ENCODE measurements at places on chromosomes 7 and 10.

- DNase-seq = no peak
Measured at GRCh38 chr10:104038958-104039752, 46.5 kb downstream of the COL17A1 start.

DNA sequence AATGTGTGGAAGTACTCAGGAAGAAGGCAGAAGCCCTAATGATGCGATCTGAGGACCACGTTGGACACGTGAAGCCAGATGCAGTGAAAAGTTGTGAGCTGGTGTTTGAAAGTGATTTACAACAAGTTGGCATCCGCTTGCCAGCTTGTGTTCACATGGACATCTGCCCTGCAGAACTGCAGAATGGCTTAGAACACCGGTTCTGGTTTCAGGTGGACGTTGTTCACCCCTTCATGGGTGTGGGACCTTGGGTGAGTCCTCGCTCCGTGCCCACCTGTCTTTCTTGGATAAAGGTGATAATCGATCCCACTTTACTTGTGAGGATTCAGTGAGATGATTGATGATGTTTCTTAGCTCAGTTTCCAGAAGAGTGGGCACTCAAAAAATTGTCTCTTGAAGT, 53.8 kb downstream of the CAMK1D start:
- no peak for DNase-seq

DNA sequence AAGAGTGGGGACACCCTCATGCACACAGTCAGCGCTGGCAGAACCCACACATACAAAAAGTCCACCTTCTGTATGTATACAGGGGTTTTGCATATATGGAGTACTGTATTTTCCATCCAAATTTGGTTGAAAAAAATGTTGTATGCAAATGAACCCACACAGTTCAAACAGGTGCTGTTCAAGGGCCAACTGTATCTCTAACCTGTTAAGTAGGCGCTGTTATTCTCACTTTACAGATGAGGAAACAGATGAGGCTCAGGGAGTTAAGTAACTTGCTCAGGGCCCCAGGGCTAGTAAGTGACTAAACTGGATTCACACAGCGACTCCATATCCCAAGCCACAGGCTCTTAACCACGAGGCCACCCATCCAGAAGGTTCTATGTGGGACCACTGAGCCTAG, 69.9 kb downstream of the C10orf105 start:
- no peak for DNase-seq

DNA sequence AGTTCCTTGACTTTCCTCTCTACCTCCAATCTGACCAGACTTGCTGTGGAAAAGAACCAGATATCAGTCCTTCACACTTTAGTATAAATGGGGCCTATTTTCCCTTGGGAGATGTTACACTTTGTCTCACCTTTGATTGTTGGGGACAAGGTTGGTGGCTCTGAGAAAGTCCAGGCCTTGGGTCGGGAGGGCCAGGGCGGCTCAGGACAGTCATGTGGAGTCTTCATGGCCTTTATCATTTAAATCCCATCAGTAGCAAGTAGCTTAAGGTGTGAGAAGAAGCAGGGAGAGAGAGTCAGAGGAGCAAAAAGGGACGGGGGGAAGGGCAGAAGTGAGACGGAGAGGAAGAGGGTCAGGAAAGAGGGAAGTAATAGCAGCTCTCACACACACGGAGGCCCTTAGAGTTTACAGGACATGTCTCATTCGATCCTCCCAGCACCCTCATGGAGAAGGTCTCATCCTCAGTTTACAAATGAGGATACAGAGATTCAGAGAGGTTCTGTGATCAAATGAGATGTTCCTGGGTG, 40.5 kb downstream of the TBATA start:
- no peak for DNase-seq

DNA sequence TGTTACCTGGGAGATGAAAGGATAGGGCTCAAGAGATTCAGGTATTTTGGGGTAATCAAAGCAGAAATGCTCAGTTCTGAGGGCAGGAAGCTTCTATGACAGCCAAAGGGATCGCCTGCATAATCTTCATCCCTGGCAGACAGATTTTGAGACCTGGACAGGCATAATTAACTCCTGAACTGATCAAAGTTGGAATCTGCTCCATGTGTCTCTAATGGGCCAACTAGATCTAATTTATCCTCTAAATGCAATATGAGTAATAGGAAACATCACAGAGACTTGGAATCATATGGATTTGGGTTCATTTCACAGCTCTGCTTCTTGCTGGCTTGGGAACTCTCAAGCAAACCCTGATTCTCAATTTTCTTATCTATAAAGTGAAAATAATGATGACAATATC, 41.2 kb upstream of the EPHB6 start:
- no peak for DNase-seq

DNA sequence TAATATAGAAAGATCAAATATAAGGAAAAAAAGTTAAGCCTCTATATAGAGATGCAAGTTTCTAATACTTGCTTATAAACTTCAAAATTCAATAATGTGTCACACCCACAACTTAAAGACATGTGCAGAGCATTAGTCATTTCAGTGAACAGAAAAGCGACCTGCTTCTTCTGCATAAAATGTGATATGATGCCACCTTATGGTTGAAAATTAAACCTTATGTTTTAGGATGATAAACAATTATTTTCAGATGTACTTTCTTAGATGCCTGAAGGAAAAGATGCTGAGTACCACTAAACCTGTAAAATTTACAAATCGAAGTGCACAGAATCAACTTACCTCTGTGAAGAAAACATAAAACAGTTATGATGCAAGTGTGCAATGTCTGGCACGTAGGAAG, 96.0 kb downstream of the MTERF1 start:
- no peak for DNase-seq

DNA sequence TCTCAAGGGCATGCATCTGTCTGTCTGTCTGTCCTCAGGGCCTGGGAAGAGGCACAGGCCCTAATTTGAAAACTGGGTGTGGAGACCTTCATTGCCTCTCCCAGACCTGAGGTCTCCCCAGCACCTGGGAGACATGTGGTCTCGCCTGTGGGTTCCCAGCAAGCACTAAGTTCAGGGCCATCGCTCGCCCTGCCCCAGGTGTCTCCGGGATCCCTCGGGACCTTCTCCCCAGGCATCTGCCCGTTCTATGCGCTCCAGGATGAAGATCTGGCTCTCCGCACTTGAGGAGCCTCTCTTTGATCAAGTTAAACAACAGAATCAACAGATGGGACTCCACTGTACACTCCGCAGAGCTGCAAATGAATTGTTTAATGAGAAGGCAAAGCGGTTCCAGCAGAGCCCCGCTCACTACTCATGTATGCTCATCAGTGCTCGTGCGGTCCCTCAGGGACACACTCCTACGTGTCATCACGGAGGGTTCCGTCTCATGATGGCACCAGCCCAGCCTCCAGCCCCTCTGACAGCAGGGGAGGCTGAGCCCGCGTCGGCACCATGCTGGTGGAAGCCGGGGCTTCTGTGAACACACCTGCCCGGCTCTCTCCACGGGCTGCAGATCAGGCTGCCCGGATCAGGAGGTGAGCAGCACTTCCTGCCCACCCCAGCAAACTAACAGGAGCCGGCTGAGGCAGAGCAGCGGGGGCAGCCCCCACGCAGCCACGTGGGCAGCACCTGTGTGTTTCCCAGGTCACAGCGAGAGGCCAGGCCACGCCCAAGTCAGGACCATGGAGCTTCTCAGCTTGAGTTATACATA, 132.8 kb downstream of the TCERG1L start:
- no peak for DNase-seq

- DNase-seq = no peak
Measured at GRCh38 chr10:102450124-102450373, 1.3 kb downstream of the C10orf95 start.

GRCh38 chr7:24898691-24899090, 81.3 kb downstream of the OSBPL3 start:
- DNase-seq = no peak

Data from activated CD4-positive, alpha-beta T cell treated with anti-CD3 and anti-CD28 coated beads, Interleukin-2, amount 50 U/mL, for 24 hours (primary cell).